ENCODE measurements at places on chromosomes 7 and 10. TPM values are rescaled to one million over a fixed set of nuclear protein-coding genes. Genes with fewer than 3 reads are reported as not detected.
A peak's percentile ranks its signal among the peaks of the same experiment; 100 is the strongest.

GRCh38 chr7:134013249-134013648, 113.9 kb upstream of the LRGUK start:
- DNase-seq, result no peak

MMD2 gene
- polyA plus RNA-seq, result not detected

DNA sequence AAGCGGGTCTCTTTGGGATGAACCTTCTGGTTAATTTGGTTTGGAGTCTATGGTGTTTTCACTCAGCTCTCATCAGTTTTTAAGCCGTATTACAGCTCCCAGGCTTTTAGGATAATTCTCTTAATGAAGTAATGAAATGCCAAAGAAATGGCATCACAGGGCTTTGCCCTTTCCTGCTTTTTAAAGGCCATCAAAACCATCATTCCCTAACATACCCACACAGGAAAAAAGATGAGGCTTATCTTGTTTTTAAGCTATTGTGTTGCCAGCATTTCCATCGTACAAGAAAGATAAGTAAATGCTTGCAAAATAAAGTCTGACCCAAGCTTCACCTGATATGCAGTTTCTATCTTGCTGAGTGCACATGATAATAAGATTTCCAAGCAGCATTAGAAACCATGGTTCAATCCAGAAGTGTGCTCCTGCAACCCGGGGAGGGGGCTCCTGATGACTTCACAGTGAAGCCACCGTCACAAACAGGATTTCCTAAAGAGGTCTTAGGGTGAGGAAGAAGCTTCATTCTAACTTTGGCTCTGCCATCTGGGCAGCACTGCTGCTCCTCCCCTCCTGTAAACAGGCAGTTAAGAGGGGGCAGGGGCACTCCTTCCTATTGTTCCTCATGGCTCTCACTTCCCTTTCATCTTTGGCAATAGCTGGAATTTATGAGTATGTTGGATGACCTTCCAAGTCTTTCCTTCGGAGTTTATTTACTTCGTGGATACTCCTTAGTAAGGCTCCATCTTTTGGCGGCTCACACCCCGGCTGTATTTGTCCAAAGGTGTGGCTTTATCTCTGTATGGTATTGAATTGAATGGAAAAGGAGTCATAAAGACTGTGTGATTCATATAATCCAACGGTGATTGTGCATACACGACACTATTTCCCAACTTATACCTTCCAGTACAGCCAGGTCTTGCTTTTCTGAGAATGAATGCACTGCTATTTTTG, 55.2 kb upstream of the FAM133B start:
- DNase-seq, result no peak

DNA sequence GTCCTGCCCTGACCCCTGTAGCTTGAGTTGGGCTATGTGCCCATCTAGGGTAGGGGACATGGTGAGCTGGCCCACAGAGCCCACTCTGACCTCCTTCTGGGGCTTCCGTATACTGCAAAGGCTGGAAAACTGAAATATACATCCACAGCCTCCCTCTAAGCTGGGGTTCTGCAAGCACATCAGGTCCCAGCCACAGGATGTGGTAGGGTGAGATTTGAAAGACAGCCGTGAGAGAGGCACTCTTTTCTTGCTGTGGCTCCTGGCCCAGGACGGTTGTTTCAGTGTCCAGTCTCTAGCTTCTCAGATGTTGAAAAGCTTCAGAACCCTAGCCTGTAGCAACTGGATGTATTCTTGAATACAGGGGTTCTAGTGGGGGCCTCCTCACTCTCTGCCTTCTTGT, 60.1 kb upstream of the ADRB1 start:
- DNase-seq, result no peak

SLC26A5 gene
- polyA plus RNA-seq, result 0.22 TPM

- DNase-seq, result no peak
Observed at GRCh38 chr10:75228278-75228677, 7.5 kb downstream of the COMTD1 start.

DNA sequence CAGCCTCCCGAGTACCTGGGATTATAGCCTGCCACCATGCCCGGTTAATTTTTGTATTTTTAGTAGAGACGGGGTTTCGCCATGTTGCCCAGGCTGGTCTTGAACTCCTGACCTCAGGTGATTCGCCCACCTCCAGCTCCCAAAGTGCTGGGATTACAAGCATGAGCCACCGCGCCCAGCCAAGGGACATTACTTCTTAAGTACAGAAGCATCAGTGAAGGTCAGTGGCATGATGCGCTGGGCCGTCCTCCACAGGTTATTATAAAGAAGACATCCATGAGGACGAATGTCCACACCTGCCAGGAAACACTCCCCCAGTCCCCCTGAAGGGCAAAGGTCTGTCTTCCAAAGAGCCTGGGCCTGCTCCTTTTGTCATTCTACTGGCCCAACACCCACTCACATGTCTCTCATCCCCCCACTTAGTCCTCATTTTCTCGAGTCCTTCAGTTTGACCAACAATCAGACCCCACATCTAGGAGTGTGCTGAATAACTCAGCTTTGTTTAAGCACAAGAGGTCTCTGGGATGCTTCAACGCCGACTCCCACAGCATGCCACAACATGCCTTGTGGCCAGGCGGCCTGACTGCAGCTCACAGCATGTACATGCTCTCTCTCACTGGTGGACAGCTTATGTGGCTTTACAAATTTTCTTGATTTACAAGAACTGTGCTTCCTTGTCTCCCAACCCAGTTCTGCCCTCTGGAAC, 73.0 kb downstream of the CTBP2 start:
- no peak for DNase-seq

- no peak for DNase-seq
Observed at GRCh38 chr10:78342827-78343653, 309.4 kb downstream of the RPS24 start.

GRCh38 chr7:88169717-88170320, 50.0 kb downstream of the SRI start:
- DNase-seq, result no peak

NPTX2 gene
- 3.1 TPM for polyA plus RNA-seq

CYP26A1 gene
- not detected for polyA plus RNA-seq

ATOH7 gene
- polyA plus RNA-seq, result 1.8 TPM

TRIM56 gene
- 22.3 TPM for polyA plus RNA-seq

DNA sequence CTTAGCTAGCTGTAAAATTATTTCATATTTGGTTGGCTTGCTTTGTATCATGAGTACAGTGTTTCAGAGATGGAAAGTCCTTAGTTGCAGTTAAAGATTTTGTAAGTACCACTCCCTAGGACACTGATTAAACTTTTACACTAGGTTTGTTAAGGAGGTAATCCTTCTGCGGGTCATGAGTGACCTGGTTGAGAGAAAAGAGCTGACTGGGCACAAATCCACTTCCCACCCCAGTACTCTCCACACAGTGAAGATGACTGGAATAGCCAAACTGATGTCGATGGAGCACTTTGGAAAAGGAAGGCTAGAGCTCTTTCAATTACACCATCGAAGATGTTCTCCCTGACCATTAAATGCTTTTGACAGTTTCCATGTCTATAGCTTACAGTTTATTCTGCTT, 191.9 kb downstream of the CSTF2T start:
- no peak for DNase-seq

GRCh38 chr10:67837541-67838314, at the start of gene DNAJC12:
TSS of gene DNAJC12 (minus strand) at chr10:67838188. CDS start at chr10:67838011, 177 bp downstream.
- DNase-seq, result peak; percentile 67

- no peak for DNase-seq
Observed at GRCh38 chr10:57891201-57892006, 376.3 kb downstream of the IPMK start.

TEX36 gene
- polyA plus RNA-seq, result not detected

DNA sequence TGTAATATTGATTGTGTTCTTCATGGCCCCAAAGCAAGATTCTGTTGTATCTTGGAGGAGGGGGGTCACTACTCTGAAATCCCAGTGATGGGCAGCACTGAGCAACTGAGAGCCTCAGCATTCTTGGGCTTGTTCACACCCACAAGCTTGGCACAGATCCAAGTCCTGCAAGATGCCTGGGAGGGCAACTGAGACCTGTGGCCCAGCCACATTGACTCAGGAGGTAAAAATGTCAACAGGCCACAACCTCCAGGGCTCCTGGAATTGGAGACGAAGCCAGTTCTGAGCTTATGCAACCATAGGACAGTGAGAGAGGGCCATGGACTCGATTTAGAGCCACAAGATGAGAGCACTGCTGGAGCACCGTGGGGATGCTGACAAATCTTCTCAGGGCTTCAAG, 3.1 kb upstream of the DOCK1 start:
- no peak for DNase-seq

- DNase-seq, result no peak
Observed at GRCh38 chr10:69826094-69826493, 24.4 kb downstream of the COL13A1 start.

DNA sequence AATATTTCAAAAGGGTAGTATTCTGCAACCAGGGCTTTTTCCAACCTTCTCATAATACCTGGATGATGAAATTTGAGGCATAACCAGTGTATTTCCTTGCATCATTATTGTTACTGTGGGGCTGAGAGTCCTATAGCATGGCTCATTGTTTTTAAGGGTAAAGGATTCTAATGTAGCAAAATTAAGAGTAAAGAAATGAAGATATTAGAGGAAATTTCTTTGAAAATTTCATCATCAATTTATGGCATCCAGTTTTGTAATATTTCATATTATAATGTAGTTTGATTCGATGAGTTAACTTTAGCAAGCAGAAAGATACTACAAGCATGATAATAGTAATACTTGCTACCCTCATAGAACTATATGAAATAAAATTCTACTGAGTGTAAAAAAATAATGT, 387.3 kb upstream of the LRGUK start:
- DNase-seq, result no peak

PTF1A gene
- not detected for polyA plus RNA-seq

DNA sequence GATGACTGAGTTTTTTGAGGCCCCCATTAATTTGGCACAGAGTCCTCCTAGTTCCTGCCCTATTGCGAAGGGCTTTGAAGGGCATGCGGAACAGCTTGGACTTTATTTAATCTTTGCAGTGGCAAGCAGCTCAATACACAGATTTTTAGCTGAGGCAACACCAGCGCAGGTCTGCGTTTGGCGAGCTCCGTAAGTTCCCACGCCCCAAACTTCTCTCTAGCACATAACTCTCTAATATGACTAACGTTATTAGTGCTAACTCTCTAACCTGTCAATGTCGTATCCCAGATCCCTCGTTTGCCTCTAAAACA, 366 bp upstream of the TAF3 start:
- no peak for DNase-seq

- DNase-seq, result no peak
Observed at GRCh38 chr7:18292584-18292983, 203.0 kb upstream of the HDAC9 start.

- no peak for DNase-seq
Observed at GRCh38 chr7:130740606-130741005, 6.6 kb upstream of the KLF14 start.

MSMB gene
- not detected for polyA plus RNA-seq

- DNase-seq, result no peak
Observed at GRCh38 chr10:99656199-99657064, 2.9 kb upstream of the ENTPD7 start.

- DNase-seq, result no peak
Observed at GRCh38 chr7:6382817-6383216, 64.9 kb downstream of the DAGLB start.

DNA sequence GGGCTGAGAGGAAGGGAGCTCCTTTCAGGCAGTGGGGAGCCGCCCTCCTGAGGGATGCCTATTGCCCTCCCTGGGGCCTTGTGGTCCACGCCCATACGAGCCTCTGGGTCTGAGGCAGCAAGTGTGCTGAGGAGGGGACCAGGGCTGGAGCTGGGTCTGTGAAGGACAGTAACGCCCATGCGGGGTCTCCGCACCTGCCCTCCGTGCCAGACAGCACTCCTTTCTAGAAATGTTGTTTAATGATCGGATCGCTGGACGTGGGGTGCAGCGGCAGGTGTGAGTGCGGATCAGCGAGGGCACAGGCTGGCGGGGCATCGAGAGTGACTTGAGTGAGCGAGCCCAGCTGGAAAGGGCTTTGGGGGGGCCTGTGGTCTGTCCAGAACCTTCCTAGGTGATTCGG, 70.1 kb downstream of the ELFN1 start:
- DNase-seq, result no peak

DNA sequence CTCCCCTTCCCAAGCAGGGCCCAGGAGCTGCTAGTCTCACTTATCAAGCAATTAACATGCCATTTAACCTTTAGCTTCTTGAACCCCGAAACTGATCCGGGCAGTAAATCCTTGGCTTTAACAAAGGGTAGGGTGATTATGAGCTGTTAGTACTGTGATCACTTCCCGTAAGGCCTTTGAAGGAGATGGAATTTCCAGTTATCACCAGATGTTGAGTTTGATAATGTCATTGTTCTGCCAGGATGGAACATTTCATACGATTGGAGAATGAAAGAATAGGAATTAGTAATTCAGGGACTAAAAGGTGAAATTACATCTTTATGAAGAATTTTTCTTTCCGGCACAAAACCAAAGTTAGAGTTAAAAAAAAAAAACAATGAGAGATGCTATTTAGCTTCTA, 570.9 kb upstream of the FOXK1 start:
- DNase-seq, result no peak

DNA sequence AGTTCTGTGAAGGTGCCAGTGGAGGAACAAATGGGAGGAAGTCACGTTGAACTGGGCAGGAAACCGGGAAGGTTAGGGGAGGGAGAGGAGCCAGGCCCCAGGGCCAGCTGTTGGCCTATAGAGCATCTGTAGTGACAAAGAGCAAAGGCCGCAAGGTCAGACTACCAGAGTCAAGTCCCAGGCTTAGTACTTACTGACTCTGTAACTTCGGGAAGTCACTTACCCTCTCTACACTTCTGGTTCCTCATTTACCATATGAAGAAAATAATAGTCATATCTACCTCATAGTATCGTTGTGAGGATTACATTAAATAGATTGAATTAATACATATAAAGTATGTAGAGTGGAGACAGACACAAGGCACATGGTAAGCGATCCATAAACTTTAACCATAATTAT, 101.8 kb upstream of the FZD1 start:
- no peak for DNase-seq

HOXA6 gene
- polyA plus RNA-seq, result 36.8 TPM

ZNF503 gene
- polyA plus RNA-seq, result 48.0 TPM

- DNase-seq, result no peak
Observed at GRCh38 chr7:31948029-31948428, 122.2 kb downstream of the PDE1C start.

- peak; percentile 40 for DNase-seq
Observed at GRCh38 chr10:27319752-27320431, 79.3 kb upstream of the ACBD5 start.

DNA sequence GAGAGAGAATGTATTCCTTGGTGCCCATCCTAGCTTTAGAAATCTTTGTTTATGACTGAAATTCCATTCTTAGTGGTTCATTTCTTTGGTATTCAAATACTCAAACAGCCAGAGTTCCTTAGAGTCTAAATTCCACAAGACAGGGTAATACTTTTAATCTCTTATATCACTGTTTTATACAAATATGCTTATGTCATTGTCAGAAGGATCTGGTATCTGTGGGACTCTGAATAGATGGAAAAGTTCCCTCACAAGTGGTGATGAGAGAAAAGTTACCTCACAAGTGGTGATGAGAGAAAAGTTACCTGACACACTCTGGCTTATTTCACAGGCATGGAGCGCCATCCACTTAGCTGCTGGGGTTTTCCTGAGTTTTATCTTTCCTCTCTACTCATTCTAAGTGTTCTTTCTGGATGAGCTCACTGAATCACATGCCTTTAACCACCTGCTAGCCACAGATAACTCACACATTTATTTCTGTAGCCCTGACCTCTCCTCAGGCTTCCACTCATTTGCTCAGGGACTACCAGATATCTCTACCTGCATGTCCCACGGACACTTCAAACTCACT, 784.0 kb downstream of the SUGCT start:
- DNase-seq, result no peak

- no peak for DNase-seq
Observed at GRCh38 chr7:98283127-98283886, 1.8 kb downstream of the BRI3 start.

- no peak for DNase-seq
Observed at GRCh38 chr10:78462726-78463228, 429.1 kb downstream of the RPS24 start.

Measured in renal cortex interstitium (tissue), 15 donors.